ENCODE measurements at places on chromosomes 7 and 10.
A peak's percentile ranks its signal among the peaks of the same experiment; 100 is the strongest.

DNA sequence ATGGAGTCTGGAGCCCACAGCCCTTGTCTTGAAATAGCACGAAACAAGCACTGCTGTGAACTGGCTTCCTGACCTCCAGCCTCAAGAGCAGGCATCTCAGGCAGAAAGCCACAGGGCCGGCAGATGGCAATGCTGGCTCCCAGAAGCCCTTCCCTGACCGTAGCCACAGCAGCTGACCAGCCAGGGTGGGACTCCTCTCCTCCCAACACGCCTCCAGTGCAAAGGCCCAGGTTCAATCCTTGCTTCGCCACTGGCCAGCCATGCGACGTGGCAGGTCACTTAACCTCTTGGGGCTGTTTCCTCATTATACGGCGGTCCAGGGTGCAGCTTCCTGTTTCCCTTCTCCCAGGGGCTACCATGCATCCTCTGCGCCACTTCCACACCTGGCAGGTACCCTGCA lies 12.8 kb downstream of the PRKAG2 start:
- DNase-seq = no peak

GRCh38 chr10:106387063-106387462 lies 777.4 kb downstream of the SORCS1 start:
- DNase-seq = no peak

- DNase-seq = no peak
These were observed 155.4 kb upstream of the MYO3A start for GRCh38 chr10:25778646-25779045.

DNA sequence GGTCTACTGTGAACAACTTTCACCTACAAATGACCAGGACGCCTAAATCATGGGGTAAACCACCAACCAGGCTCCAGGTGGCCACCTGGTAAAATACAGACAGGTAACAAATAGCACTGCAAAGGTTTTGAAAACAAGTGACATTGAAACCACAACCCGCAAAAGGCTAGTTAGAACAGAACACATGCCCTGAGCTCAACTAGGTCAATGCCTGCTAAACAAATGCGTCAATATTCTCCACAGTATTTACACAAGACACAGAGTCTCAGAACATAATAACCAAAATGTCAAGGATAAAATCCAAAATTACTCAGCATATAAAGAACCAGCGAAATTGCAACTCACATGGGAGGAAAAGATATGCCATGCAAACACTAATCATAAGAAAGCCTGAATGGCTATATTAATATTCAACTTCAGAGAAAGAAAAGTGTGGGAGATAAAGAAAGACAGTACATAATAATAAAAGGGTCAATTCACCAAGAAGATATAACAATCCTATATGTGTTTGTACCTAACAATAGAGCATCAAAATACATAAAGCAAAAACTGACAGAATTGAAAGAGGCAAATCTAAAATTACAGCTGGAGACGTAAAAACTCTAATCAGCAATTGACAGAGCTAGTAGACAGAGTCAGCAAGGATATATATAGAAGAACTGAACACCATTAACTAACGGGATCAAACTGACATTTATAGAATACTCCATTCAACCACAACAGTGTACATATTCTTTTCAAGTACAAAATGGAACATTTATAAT lies 47.6 kb downstream of the SMURF1 start:
- no peak for DNase-seq

- DNase-seq = no peak
These were observed 26.7 kb downstream of the TBC1D12 start for GRCh38 chr10:94428766-94429707.

DNA sequence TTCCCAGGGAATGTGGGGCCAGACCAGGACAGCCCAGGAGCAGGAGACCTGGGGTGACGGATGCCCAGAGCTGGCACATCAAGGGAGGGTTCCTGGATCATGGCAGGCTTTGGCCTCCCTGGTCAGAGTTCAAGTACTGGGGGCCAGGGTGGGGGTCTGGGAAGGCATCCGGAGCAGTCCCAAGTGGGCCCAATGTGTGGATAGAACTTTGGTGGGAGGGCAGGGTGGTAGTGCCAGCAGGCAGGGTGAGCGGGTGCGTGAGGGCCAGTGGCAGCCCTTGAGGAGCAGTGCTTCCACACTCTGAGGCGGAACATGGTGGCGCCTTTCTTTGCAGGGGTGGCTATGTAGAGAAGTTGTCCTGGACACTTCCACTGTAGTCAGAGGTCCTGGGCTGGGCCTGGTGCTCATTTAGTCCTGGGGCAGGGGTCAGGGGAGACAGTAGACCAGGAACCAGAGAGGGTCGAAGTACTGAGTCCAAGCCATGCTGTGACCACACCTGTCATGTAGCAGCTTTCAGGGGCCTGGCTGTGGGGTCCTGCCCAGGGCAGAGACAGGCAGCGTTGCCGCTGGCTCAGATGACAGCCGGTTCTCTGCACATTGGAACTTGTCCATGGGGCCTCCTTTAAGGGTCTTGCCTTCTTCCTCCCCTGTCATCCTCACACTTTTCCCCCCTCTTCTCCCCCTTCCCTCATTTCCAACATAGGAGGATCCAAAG lies 22.2 kb upstream of the CSGALNACT2 start:
- DNase-seq = no peak

- no peak for DNase-seq
These were observed 77.3 kb upstream of the GRID1 start for GRCh38 chr10:86443936-86444335.

- DNase-seq = no peak
These were observed 14.3 kb upstream of the RPA3 start for GRCh38 chr7:7732621-7733281.

DNA sequence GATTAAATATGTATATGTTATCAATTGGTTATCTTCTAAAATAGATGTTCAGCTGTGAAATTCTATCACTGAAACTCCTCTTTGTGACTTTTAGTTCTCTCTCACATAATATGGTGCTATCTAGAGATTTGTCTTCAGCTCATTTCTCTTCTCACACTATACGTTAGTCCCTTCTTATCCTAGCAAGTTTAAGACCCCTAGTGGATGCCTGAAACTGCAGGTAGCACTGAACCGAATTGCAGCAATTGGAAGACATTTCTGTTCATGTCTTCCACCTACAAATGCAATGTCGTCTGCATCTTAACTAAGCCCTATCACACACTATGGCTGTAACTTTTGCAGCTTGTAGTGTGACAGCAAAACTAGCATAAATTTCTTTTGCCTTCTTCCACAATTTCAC lies 442.7 kb upstream of the POM121L12 start:
- DNase-seq = no peak

- no peak for DNase-seq
These were observed 4.0 kb upstream of the ATP6V1F start for GRCh38 chr7:128858380-128859231.

- no peak for DNase-seq
These were observed 30.3 kb downstream of the GBX1 start for GRCh38 chr7:151137076-151137675.

DNA sequence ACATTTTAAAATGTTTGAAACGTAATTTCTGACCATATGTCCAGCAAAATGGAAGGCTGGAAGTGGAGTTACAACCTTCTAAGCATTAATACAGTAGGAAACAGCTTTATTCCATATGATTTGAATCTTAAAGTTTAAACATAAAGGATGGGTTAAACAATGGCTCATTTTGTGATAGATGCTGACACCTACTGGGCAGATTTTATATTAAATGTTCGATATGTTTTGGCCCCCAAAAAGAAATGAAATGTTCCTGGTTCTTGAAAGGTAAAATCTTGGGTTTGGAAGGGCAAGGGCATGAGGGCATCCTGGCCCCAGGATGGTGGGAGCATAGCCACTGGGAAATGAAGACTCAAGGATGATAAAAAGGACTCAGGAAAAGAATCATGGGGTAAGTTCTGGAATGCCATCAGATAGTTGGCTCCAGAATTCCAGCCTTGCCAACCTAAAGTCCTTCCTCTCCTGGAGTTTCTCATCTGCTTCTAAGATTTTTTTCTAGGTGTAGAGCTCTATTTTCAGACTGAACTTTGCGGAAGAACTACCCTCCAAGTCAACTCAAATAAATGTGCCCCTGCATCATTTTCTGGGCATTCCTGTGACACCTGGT lies 34.6 kb upstream of the SLC35G1 start:
- peak; percentile 2 for DNase-seq

DNA sequence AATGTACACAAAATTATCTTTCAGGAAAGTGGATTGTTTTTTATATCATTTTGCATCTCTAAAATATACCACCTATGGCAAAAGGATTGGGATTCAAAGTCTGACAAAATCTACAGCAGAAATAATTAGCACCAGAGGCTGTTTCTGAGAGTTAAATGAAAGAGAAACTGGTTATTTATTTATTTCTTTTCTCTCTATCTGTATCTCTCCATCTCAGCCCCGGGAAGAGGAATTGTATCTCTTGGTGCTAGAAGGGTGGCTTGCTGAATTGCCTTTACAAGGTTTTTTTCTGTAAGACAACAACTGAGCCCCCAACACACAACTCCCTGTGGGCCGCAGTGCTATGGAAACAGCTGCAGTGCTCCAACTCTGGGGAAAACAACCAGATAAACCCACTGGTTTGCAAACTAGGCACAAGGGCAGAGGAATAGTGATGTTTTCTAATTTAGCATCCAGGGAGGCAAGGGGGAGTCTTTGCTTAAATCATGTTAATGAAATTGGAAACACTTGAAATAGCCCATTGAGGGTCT lies 249.0 kb downstream of the KCNMA1 start:
- DNase-seq = no peak

- no peak for DNase-seq
These were observed 150.8 kb upstream of the FAM3C start for GRCh38 chr7:121546632-121547543.

DNA sequence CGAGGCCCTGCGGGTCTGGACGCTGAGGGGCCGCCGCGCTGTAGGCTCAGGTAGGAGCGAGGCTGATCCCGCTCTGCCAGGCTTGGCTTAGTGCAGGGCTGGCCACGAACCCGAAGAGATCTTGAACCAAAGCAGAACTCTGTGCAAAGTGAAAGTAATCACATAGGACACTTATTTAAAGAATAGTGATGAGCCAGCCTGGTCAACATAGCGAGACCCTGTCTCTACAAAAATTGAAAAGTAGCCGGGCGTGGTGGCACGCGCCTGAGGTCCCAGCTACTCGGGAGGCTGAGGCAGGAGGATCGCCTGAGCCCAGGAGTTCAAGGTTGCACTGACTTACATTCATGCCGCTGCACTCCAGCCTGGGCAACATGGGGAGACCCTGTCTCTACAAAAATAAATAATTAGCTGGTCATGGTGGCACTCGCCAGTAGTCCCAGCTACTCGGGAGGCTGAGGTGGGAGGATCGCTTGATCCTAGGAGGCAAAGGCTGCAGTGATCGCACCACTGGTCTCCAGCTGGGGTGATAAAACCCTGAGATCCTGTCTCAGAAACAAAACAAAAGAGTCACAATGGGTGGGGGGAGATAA lies 541 bp downstream of the ZSCAN25 start:
- no peak for DNase-seq

- DNase-seq = no peak
These were observed 106.7 kb downstream of the ARID5B start for GRCh38 chr10:62008196-62008595.

GRCh38 chr10:31121757-31122577 lies 90.3 kb upstream of the ZNF438 start:
- no peak for DNase-seq

DNA sequence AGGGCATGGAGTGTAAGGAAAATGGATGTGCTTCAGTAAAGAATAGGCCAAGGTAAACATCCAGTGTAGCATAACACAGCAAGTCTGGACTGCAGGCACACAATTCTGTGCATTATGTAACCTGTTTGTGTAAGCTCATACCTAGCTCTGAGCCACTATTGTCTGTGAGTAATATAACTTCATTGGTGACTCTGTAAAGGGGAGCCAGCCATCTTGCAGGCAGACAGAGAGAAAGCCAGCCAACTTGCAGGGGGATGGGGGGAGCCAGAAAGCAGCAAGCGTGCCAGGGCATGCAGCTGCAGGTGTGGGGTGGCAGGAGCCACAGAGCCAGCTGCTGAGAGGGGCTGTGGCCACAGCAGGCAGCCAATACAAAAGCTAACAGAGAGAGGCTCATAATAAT lies 449.2 kb downstream of the IPMK start:
- no peak for DNase-seq

DNA sequence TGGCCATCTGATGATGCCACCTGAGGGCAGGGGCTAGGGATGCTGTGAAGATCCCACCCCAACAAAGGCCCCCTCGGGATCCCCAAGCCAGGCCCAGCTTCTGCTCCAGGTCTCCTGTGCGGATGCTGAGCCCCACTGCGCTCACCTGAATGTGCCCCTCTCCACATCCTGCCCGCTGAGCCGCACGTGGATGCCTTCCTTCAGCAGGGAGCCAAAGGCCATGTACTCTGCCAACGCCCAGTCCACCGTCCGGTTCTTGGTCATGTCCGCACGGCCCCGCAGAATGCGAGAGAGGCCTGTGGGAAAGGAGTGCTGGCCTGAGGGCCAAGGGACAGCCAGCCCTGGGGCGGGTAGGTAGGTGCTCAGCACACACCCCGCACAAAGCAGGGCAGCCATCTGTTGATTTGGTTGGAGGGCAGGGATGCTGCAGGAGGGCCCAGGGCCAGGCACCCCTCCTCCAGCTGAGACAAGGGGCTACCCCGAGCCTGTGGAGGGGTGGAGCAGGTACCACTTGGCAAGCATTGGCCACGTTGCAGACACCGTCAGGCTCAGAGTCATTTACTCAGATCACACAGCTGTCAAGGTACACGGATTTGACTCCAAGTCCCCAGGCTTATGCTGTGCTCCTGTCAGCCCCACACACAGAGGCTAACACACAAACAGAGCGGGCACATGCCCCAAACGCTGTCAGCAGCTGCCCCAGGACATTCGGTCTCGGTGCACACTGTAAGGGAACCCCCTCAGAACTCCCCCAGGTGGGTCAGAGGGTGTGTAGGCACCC lies 19.2 kb downstream of the OGDHL start:
- no peak for DNase-seq

- no peak for DNase-seq
These were observed 38.3 kb upstream of the INPP5A start for GRCh38 chr10:132499367-132499685.

- no peak for DNase-seq
These were observed 85.8 kb downstream of the CYTH3 start for GRCh38 chr7:6186577-6186976.

DNA sequence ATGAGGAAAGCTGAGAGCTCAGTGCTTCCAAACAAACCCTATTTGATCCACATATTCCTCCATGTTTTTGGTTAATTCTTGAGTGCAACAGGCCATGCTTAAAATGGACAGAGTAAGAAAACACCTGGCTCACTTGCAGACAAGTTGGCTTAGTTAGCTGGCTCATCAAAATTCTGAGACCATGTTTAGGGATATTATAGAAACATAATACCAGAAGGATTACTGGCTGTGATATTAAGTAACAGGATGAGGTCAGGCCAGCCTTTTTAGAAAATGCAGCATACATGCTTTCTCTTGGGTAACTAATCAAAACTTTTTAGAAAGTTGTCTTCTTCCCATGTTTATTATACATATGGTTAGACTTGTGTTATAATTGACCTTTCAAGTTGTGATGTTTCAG lies 867.2 kb upstream of the LRRTM3 start:
- no peak for DNase-seq

- DNase-seq = no peak
These were observed 55.6 kb downstream of the GRB10 start for GRCh38 chr7:50727072-50727471.

- no peak for DNase-seq
These were observed 35.6 kb upstream of the INSIG1 start for GRCh38 chr7:155262031-155262430.

Measured in CD4-positive, alpha-beta T cell treated with Interleukin-4 for 4 hours (primary cell).